ENCODE measurements at places on chromosomes 4 and X. TPM values are rescaled to one million over a fixed set of nuclear protein-coding genes. Genes with fewer than 3 reads are reported as not detected.

DNA sequence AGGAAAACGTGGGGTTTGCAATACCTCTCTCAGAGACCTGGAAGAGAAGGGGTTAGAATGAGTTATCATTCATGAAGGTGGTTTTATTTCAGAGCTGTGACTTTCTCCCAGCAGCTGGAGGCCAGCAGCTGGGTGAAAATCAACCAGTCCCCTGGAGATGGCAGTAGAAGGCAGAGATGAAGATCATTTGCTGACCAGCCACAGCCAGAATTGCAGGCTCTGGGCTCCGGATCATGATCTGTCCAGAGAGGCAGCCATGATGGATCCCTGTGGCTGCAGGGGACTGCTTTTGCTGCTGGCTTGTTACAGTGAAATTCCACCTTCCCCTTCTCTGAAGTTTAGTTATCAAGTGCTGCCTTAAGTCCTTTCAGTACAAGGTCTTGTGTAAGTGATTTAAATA, 46.9 kb upstream of the TAB3 start:
- no peak for DNase-seq

DMRTC1 gene
- total RNA-seq = not detected

TMPRSS11B gene
- not detected for total RNA-seq

DNA sequence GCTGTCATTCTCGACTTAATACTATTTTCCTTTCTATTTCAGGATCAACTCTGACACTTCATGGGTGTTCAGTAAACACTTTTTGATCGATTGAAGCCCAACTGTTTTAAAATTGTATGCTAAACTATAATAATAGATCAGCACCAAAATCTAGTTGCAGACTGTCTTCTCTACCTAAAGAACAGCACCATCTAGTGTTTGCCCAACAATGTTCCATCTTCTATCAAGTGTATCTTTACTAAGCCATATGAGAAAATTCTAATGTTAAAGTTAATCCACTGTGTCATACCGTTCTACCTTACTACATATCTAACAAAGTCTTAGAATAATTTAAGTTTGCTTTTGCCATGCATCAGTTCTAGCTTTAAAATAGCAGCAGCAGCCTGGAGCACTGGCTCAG, 113.0 kb upstream of the PRDX4 start:
- DNase-seq = no peak

DNA sequence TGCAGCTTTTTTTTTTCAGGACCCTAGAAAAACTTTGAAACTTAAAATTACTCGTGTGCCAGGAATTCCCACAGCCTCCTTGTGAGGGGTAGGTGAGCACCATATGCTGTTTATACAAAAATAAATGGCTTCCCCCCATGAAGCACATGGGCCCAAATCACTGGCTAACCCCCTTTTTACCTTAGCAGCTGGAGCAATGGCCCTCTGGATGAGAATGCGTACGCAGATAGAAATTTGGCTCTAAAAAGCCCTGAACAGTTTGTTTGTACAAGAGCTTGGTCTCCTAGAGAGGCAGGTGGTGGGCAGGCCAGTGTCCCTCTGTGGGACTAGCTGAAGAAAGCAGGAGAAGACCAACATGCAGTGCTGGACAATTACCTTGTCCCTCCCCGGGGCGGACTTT, 76.5 kb downstream of the SLC9A6 start:
- DNase-seq = no peak

RTL3 gene
- 0.15 TPM for total RNA-seq

GPR119 gene
- not detected for total RNA-seq

DNA sequence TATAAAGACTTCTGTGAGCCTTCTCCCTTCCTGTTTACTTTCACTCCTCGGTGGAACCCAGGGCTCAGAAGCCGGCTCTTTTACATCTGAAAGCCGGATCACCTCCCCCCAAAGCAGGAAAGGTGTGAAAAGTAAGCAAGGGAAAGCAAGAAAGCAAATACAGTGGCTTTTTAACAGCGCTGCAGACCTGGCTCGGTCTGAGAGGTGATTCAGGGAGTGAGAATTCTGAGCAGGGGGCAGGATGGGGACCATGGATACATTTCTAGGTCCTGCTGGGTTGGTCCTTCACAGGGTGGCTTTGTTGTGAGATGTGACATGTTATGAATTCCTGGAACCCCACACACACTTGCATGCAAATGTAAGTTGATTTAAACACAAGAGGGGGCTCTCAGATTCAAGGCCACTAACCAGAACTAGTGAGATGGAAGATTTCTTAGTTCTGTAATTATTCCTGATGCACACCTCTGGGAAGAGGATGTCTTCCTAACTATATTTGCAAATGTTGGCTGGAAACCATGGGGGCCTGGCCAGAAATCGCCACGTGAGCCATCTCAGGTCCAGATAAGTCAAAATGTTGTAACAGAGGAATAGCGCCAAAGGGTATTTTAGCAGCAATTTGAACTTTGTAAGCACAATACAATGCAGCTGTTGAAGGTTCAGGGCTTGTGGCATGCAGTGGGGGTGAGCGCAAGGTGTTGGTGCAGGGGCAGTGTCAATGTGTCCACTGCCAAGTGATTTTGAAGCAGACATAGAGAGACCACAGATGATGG, 670.1 kb upstream of the LCORL start:
- no peak for DNase-seq

APOO gene
- total RNA-seq = 105 TPM

- no peak for DNase-seq
Measured at GRCh38 chr4:10416441-10416840, 40.8 kb downstream of the ZNF518B start.

- DNase-seq = no peak
Measured at GRCh38 chr4:66885501-66886165, 659.7 kb downstream of the CENPC start.

DNA sequence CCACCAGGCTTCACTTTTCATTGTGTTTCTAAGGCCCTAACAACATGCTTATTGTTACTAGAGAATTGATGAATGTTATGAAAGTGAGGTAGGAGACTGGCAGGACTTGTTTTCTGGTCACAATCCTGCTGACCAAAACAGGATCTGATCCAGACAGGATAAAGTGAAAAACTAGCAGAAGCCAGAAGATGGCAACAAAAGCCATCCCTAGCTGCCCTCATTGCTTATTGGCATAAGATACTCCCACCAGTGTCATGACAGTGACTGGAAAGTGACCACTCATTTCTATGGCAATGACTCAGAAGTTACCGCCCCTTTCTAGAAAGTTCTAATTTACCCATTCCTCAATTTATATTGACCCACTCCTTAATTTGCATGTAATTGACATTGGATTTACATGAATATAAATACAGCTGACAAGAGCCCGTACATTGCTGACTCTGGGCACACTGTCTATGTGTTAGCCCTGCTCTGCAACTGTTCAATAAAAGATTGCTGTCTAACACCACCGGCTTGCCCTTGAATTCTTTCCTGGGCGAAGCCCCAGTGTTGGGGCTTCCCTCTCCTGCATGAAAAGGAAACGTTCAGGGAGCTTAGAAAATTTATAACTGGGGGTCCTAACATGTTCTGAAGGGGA, 30.0 kb upstream of the FGG start:
- DNase-seq = no peak

DNA sequence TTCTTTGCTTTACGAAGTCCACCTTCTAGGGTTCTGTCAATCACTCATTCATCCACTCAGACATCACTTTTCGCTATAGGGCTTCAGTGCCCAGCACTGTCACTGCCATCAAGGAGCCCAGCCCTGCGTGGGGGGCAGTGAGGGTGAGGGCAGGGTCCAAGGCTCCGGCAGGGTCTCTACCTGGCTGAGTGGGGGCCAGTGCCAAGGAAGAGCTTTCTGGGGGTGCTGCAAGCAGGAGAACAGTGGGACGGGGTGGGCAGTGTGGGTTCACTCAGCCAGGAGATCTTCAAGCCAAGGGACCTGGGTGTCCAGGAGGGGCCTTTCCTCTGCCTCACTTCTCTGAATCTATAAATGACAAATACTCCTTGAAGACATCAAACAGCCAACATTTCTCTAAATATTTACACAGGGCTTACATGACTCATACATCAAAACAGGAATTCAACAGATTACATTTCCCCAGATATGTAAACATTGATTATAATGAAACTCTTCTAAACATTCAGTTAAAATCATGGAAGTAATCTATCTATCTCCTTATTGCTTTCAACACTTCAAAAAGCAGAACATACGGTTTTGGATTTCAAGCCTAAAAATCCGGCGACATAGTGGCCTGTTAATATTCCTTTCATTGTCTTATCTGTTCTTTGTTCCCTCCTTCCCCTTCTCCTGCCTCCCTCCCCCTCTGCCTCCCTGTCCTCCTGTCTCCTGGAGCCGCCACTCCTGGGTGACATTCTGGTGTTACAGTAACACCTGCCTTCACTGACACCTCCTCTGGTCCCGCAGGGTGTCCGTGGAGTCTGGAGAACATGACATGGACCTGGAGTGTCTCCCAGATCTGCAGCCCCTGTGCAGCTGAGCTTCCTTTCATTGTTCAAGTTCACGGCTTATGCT, 94.4 kb upstream of the ADRA2C start:
- DNase-seq = peak; percentile 2

- no peak for DNase-seq
Measured at GRCh38 chrX:13022926-13023325, 21.5 kb downstream of the FAM9C start.

GYG2 gene
- total RNA-seq = 1.4 TPM

DNA sequence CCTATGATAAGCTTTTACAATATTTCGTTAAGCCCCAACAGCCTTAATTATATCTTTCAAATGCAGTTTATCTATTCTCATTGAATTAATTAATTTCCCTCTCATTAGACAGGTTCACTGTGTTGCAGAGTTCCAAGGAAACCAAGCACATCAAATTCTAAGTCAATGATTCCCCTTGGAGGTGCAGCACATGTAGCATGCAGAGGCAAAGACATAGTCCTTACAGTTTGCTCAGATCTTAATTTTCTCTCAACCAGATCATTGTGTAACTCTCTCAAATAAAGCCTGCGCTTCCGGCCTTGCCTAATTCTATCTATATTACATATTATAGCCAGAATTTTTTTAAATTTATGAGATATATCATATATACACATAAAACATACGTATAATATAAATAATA, 205.4 kb downstream of the GRIA2 start:
- DNase-seq = no peak

GRCh38 chr4:73679836-73680235, 59.6 kb upstream of the RASSF6 start:
- no peak for DNase-seq

DNA sequence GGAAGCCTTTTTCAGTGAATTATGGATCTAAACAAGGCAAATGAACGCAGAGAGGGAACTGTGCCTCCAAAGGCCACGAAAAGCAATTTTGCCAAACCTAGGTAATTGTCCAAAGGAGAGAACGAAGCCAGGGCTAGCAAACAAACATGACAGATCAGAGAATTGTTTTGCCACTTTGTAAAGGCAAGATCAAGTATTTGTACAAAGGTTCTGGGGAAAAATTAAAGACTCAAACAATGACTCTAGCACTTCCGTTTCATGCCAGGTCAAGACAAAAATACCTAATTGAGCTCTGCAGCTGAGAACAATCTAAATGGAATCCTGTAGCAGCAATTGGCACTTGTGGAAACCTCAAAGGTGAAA, 8.5 kb downstream of the RBM47 start:
- DNase-seq = no peak

DNA sequence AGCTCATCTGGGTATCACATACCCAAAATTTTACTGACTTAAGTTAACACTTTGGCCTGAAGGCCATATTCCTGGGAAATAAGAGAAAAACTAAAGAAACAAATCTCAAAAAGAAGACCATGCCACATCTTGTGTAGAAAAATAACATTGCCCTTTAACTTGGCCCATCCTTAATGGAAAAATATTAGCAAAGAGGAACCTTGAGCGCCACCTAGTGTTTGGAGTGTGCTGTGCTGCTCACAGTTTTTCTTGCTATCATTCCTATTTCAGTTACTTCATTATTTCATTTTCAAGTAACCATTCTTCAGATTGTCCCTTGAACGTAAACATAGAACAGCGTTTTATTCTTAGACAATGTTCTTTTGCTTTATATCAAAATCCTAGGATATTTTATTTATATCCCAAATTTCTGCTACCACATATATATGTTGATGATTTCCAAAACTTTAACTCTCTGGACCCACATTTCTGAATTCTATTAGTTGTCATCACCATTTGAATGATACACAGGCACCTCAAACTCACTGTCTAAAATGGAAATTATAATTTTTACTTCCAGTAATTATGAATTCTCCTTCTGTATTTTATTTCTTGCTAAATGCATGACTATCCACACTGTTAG, 999.0 kb upstream of the ADGRL3 start:
- DNase-seq = peak; percentile 31

- no peak for DNase-seq
Measured at GRCh38 chr4:125184116-125184515, 130.6 kb upstream of the FAT4 start.

GRCh38 chrX:132622130-132622529, 133.3 kb upstream of the MBNL3 start:
- no peak for DNase-seq

TLR2 gene
- 4.0 TPM for total RNA-seq

CYSLTR1 gene
- 1.6 TPM for total RNA-seq

DNA sequence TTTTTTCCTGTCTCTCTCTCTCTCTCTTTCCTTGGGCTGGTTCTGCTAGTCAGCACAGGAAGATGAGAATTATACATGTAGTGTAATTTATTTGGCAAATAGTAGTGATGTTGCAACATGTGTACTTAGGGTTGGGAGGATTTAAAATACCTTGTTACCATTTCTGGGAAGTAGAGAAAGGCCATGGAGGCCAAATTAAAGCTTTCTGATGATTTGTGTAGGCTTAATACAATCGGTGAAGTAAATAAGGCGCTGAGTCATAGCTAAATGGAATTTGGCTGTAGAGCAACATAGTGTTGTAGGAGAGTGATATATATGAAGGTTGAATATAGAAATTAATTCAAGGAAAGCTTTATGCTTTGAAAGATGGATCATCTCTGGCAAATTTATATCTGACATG, 295.3 kb downstream of the GRID2 start:
- no peak for DNase-seq

- DNase-seq = no peak
Measured at GRCh38 chrX:7987160-7988012, 60.2 kb upstream of the PNPLA4 start.

GRCh38 chr4:74660866-74661265, 133.5 kb downstream of the BTC start:
- no peak for DNase-seq
